Amygdala (tissue), 56 donors: ENCODE measurements at places on chromosomes 6 and 20.

DNA sequence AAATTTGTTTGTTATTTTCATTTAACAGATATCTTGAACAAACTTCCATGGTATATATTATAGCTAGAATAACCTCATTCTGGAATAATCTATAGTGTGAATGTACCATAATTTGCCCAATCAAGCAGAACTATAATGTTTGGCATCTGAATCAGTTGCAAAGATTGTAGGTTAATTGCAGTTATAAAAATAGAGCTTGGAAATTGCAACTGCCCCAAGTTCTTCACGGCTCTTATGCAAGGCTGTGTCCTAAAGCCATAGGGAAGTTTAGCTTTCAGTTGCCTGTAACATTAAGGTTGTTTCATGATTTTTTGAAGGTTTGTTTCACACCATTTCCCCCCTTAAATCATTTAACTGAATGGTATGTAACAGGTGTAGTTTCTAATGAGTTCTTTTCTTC is 19.4 kb downstream of the NQO2 start:
- no peak for DNase-seq

DNA sequence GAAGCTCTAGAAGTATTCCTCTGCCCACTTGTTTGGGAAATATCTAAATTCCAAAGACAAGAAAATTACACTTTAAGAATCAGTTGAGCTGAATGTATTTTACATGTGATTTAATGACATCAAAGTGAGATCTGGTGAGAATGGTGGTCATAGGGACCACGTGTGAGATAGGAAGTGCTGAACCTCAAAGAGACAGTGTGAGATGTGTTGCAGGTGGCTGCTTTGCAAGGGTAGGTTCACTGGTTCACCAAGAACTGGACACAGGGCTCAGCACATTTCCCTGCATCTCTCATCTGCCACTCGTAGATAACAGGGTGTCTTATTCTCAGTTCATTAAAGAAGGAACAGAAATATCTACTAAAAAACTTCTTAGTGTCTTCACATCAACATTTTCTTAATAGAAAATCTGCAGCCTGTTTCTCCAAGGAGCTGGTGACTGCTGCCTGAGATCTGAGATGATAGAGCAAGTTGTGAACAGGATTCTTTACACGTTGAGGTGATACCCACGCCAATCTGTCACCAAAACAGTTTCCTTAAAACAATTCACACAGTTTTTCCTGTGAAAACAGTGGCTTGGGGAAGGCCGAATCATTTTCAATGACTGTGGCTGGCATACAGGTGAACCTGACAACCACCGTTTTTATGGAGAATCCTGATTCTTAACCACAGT is 7.2 kb downstream of the CCR6 start:
- DNase-seq, result no peak

DNA sequence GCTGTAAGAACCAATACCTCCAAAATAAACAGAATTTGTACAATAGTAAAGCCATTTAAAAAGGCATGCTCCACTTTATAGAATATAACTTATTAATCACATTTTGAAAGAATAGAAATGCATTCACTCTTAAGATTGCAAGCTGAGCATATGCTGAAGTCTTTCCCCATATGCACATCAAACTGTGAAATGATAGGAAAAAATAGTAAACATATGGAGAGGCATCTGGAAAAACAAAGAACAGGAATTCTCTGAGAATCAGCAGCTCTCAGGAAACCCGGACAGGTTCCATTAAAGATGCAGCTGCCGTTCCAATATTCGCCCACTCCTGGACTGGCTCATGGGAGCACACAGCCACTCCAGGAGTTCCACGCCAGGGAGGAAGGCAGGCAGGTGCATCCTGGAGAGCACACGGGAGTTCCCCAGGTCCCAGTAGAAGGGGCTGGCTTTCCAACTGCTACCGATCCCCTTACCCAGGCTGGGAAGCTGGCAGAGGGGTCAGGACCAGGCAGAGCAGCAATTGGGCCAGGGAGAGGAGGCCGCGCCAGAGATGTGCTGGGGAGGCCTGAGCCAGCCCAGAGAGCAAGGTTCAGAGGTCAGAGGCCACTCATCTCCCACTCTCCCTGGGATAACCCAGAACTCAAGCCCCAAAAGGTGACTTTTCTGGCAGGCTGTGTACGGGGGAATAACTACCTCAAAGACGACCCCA is 111.1 kb downstream of the DLL1 start:
- no peak for DNase-seq

DNA sequence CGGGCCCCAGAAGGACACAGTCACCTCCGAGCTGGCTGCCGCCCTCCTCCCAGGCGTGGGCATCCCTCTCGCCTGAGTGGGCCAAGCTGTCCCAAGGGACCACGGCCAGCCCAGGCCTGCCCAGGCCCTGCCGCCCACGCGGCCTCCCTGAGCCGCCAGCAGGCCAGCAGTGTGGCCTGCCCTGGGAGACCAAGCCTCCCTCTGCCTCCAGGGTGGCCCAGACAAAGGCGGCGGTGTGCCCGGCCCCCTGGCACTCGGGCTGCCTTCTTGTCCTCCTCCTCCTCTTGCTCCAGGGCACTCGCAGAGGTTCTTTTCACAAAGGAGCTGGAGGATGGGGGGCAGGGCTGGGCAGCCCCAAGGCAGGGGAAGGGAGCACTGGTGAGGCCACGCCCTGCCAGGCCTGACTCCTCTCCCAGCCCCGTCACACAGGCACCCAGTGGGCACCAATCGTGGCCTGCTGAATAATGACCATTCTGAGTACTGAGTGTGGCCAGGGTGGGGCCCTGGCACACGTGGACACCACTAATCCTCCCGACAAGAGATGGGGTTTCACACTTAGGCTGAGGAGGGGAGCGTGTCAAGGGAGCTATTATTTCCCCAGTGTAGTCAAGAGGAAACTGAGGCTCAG is 25.3 kb downstream of the NOL4L start:
- no peak for DNase-seq

DNA sequence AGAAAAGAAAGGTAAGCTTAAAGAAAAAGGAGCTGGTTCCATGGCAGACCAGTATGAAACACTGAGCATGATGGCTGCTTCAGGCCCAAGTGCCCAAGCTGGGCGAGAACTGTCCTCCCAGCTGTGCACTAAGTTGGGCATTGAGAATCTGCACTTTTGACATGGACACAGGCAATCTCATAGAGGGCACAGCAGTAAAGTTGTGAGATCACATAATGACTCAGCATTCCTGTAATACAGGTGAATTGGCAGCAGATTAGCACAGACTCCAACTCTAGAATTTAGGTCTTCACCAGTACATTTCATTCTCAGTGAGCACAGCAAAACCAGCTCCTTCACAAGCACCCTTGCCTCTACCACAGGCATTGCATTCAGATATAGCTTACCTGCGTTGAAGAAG is 343.4 kb downstream of the PKHD1 start:
- DNase-seq, result no peak

DNA sequence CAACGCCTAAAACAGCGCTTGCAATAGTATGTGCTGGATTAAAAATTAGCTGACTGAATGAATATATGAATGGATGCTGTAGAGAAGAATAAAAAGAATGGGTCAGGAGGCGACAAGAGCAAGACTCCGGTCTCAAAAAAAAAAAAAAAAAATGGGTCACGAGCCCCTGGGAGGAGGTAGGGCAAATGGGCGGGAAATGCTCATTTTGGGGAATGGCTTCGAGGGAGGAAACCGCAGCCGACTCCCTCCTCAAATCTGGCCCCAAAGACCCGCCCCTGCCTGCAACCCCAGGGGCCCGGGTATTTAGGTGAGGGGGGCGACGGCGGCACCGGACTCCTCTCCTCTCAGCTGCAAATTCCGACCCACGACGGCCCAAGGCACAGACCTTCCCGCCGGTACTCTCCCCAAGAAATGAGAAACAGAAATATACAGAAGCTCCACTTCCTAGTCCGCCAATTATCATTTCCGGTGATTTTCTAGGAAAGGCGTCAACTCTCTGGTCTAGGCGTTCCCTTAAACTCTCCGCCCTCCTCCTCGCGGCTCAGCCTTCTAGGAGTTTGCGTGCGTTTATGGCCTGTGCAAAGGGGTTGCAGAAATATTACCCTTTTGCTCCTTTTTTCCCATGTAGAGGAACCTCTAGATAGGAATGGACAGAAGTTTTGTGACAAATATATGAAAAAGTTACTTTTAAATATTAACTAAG is at the start of gene ZNF311:
ZNF311 (minus strand) TSS at position 133 of the 703 bp plus-strand sequence. CDS start 1,361 bp downstream, outside the sequence.
- DNase-seq, result peak; percentile 27

- DNase-seq, result no peak
Measured at GRCh38 chr6:82131441-82131840, 116.1 kb downstream of the IBTK start.

- DNase-seq, result no peak
Measured at GRCh38 chr6:113184736-113185135, 672.4 kb upstream of the MARCKS start.

- DNase-seq, result no peak
Measured at GRCh38 chr6:34148631-34149451, 3.0 kb upstream of the GRM4 start.

- DNase-seq, result no peak
Measured at GRCh38 chr20:59145924-59146779, 17.5 kb upstream of the ZNF831 start.

DNA sequence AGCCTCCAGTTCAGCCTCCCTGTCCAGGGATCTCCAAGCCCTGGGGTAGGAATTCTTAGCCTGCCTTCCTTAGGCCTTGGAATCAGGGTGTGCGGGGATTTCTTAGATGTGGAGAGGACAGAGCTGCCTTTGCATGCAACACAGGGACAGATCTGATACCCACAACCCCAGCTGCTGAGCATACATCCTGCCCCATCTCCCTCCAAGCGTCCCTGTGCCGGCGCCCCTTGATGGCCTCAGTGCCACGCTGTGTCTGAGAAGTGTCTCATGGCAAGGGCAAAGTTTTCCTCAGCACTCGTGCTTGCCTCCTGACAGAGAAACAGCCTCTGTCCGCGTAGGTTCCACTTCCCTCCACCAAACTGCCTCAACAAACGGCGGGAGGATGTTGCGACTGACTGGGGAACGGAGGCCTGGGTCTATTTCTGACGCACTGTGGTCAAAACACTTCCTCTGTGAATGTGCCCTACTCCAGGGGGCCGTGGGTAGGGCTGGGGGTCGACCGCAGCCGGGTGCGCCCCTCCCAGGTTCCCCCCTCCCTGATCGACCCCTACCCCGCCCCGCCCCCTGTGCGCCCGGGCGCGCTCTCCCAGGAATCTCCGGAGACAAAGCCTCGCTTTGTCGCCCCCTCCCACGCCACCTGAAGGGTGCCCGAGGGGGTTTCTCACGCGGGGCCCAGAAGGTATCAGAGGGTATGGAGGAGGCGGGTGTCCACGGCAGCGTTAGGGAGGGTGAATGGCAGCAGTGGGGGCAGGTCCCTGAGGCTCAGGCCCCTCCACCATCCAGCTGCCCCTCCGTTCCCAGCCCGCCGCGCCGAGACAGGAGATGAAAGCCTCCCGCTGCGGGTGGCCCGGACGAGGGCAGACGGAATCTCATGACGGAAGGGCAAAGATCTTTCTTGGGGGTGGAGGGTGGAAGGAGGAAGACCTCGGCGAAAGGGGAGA is 806 bp downstream of the MICAL1 start:
- peak; percentile 51 for DNase-seq

GRCh38 chr6:111057074-111057752 is 30.1 kb upstream of the SLC16A10 start:
- DNase-seq, result no peak

- peak; percentile 78 for DNase-seq
Measured at GRCh38 chr6:108002365-108003221, 44.6 kb upstream of the SEC63 start.

DNA sequence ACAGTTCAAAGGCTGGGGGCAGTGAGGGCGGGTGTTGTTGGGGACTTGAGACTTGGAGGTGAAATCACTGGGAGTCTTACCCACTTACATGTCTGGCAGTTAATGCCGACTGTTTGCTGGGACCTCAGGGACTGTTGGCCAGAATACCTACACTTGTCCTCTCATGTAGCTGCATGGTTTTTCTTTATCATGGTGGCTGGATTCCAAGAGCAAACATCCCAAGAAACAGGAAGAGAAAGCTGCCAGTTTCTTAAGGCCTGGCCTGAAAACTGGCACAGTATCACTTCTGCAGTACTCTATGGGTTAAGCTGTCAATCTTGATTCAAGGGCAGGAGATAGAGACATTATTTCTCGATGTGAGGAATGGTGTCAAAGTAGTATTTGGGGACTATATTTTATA is 19.8 kb upstream of the C6orf62 start:
- no peak for DNase-seq

DNA sequence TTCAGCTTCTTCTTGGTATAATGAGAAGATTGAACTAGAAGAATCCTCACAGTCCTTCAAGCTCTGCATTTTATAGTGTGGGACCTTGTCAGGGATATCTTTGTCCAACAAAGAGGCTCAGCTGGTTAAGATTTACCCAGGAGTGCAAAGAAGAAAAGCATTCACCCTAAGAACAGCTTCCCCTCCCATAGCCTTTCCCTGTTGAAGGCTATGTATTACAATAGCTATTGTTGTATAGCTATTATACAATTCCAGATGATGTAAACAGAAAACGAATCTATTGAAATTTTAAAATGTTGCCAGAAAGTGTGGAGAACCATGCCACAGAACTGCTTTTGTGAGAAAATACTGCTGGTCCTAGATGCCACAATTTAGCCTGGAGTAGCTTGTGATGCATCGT is 85.5 kb upstream of the CNKSR3 start:
- no peak for DNase-seq

DNA sequence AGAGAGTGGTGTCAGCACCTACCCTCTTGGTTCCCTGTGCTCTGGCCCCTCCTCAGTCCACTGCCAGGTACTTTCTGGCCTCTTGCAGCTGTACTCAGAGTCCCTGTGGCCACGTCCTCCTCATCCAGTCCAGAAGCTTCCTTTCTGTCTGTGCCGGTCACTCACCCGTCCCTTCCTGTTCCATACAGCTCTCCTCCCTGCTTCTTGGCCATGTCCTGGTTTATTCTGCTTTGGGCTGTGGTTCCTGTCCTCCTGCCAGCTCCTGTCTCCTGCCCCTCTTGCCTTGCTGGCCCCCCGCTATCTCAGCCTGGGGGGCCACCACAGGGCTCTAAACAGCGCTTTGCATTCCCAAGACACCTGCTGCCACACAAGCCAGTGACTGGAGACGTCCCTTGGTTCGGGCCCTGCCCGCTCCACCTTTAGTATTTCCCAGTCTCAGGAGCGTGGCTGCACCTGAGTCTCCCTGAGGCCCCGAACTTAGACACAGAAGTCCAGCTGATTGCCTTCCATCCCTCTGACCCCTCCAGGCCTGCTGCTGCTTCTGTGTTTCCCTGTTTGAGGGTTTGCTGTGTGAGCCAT is 15.5 kb upstream of the RBM38 start:
- DNase-seq, result no peak

DNA sequence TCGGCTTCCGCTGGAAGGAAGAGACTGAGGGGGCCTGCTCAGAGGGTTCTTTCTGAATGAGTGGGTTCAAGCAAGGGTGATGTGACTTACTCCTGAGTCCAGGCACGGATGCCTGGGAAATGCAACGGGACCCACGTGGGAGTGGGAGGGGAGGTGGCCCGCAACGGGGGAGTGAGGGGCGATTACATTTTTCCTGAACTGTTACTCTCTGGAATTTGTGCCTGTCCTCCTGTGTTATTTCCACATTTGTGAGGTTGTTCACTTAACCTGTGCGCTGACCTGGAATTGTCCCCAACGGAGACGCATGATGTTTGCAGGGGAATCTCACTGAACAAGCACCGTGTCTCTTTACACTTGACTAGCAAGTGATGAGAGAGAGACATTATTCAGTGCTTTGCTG is 209.4 kb downstream of the CDH4 start:
- no peak for DNase-seq

GRCh38 chr6:21019614-21020013 is 485.4 kb downstream of the CDKAL1 start:
- DNase-seq, result no peak
